Activated CD4-positive, CD25-positive, alpha-beta regulatory T cell (primary cell): ENCODE measurements at places on chromosomes 3 and 15.

DNA sequence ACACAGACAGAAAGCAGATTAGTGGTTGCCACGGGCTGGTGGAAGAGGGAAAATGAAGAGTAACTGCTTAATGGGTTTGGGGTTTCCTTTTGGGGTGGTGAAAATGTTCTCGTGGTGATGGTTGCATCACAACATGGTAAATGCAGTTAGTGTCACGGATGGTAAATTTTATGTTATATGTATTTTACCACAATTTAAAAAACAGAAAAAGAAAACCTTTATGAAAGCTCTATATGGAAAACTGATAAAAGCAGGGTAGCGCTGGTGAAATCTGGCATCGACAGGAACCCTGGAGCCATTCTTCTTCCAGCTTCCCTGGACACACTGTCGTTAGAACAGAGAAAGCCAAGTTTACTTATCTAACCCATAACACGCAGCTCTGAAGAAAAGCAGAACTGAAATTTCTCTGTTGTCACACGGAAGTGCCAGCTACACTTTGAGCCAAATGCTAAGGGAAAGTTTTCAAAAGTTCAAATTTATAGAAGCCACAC is 287.7 kb upstream of the NR2F2 start:
- no peak for DNase-seq

DNA sequence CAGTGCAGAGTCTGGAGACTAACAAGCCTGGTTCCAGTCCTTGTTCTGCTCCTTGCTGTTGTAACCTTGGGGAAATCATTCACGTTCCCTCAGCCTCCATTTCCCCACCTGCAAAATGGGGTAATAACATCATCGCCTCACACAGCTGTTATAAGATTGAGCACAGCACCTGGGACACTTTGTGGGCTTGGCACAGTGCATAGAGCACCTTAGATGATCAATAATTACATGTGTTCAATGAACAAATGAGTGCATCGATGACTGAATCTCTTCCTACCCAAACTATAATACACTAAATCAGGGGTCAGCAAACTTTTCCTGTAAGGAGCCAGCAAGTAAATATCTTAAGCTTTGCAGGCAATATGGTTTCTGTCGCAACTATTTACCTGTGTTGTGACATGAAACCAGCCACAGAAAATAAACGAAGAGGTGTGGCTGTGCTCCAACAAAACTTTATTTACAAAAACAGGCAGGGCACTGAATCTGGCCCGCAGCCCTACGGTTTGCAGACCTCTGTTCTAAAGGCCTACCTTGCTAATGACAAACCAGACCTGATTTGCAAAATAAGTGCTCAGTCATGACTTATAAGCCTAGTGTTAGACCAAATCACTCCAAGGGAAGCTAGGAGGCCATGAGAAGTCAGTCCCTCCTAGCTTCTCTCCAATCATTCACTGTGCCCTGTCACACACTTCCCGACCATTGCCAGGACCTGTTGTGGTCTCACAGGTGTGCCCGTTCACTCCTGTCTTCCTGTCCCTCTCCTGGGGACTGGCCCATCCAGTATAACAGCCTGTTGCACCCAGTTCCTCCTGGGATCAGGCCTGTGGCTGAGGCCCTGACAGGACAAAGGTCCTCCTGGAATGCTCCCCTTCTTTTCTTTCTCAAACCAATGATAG is 149.4 kb upstream of the WNT5A start:
- no peak for DNase-seq

DNA sequence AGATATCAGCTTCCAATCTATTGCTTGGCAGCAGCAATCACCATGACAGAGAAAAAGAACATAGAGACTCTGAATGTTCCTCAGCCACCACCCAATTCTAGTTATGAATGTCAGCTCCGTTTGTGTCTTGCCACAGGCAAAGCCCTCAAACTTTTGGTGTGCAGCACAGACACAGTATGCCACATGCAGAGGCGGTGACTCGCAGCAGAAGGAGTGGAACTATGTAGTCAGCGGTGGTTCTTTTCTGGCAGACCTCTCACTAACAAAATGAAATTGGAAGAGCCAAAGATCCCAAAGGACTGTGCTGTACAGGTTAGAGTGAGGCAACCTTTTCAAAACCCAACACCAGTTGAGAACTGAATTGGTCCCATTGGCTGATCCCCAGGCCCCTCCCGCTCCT is 220.9 kb downstream of the SLC9A9 start:
- DNase-seq, result no peak

DNA sequence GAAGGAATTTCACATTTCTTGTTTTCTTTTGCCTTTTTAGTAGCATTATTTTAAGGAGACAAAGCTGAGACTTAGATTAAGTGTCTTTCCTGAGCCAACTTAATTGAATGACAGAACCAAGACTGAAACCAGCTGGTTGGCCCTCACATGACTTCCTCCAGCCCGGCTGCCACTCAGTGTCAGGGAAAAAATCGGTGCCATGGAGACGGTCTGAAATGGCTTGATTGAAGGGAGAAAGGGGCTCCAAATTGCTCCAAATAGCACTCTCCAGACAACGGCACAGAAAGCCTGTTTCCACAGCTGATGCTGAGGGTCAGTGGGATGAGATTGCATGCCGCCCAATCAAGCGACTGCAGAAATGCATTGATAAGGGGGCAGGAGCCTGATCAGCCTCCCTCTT is 475.2 kb upstream of the IL12A start:
- no peak for DNase-seq

DNA sequence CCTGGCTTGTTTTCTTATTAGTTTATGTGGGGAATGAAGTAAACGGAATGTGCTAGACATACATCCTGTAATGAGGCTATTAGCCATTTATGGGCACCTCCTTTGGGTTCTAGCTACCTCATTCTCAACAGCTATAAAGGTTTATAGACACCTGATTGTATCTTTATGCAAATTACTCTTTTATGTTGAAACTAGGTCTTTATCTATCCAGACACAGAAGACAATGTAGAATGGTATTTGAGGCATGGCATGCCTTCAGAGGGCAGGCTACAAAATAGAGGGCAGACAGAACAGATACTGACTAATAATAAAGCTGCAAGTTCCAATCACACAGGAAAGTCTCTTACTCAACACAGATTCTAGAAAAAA is 27.1 kb downstream of the TBC1D2B start:
- DNase-seq, result no peak

GRCh38 chr3:138873471-138874278 is 38.9 kb upstream of the PIK3CB start:
- DNase-seq, result no peak

GRCh38 chr15:91278951-91279350 is 178.9 kb downstream of the SV2B start:
- no peak for DNase-seq

- DNase-seq, result no peak
Measured at GRCh38 chr3:17092583-17092933, 207.8 kb downstream of the PLCL2 start.

- peak; percentile 8 for DNase-seq
Measured at GRCh38 chr3:179068779-179069530, 2.7 kb downstream of the ZMAT3 start.

DNA sequence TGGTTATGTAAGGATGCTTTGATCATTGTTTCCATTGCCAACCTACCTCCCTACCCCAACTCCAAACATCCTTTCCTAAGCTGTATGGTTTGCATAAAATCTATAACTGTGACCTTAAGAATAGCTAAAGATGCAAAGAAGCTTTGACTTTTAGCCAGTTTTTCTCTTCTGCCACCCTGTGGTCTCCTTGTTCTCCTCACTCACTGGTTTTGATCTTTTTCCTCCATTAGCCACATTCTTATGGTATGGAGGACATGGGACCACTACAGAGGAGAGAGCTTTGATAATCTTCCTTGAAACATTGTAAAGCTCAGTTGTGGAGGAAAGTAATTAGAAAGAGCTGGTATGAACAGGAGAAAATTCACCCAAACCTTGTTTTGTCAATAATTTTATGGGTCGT is 115.9 kb downstream of the NEK11 start:
- no peak for DNase-seq

DNA sequence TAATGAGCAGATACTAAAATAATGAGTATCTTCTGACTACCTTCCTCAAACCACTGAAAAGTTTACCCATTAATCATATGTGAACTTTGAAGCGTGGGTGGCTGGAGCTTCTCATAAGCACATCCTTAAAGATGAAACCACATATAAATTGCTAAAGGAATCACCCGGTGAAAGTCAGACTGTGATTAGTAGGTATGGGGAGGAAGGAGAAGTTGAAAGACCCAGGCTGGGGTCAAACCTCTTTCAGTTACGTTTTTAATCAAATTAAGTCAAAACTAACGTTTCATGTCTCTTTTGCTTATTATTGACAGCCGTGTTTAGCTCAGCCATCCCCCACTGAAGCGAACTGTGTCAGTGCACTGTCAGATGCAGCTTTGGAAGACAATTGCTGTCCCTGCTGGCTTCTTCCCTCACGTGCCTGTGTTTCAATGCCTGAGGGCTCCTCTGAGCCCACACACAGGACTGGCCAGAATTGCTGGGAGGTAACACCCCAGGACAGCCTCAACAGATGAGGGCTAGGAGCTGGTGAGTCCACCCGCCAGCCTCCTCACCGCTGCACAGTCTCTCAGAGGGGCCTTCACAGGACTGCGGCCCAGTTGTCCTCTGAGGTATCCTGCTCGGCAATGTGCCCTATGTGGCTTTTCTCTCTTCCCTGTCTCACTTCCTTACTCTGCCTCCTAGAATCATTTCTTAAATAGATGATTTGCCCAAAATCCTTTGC is 29.3 kb upstream of the SH3BP5 start:
- DNase-seq, result no peak

GRCh38 chr3:68706536-68706935 is 225.8 kb downstream of the TAFA4 start:
- no peak for DNase-seq

GRCh38 chr3:21729888-21730459 is 21.0 kb downstream of the ZNF385D start:
- no peak for DNase-seq

GRCh38 chr3:64957408-64958198 is 269.8 kb upstream of the ADAMTS9 start:
- no peak for DNase-seq

DNA sequence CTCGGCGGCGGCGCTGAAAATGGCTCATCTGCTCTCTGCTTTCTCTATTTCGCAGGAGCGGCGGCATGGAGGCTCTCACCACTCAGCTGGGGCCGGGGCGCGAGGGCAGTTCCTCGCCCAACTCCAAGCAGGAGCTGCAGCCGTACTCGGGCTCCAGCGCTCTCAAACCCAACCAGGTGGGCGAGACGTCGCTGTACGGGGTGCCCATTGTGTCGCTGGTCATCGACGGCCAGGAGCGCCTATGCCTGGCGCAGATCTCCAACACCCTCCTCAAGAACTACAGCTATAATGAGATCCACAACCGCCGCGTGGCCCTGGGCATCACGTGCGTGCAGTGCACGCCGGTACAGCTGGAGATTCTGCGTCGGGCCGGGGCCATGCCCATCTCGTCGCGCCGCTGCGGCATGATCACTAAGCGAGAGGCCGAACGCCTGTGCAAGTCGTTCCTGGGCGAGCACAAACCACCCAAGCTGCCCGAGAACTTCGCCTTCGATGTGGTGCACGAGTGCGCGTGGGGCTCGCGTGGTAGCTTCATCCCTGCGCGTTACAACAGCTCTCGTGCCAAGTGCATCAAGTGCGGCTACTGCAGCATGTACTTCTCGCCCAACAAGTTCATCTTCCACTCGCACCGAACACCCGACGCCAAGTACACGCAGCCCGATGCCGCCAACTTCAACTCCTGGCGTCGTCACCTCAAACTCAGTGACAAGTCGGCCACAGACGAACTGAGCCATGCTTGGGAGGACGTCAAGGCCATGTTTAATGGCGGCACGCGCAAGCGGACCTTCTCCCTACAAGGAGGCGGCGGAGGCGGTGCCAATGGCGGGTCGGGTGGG is 790 bp downstream of the SKOR1 start:
- no peak for DNase-seq

DNA sequence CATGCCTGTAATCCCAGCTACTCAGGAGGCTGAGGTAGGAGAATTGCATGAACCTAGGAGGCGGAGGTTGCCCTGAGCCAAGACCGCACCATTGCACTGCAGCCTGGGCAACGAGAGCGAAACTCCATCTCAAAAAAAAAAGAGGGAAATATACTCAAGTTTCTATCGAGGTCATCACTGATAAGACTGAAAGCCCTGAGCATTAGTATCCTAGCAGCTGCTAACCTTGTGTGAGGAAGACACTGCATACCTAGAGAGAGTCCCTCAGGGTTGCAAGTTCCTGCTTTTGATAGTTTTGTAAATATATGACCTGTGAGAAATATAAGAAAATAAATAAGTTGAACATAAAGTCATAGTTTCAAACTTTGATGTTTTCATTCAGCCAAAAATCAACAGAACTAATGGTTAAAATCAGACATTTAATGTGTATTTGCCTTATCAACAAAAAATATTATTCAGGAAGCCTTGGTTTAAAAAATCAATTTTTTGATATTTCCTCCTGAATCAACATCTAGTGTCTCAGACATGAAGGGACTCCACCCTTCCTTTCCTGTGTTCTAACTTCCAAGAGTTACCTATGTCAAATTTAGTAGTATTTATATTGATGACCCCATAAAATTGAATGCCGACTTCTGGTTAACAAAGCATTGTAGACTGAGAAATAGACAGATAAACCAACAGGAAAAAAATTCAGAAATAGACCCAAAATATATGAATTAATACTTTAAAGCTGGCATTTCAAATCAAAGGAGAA is 19.8 kb upstream of the USP3 start:
- no peak for DNase-seq

- no peak for DNase-seq
Measured at GRCh38 chr3:178421069-178421468, 115.2 kb upstream of the KCNMB2 start.

- DNase-seq, result no peak
Measured at GRCh38 chr15:84823282-84823878, 6.2 kb downstream of the ALPK3 start.

- no peak for DNase-seq
Measured at GRCh38 chr3:140186421-140186920, 251.5 kb downstream of the CLSTN2 start.

GRCh38 chr3:56938530-56938929 is 121.9 kb upstream of the SPATA12 start:
- DNase-seq, result no peak

DNA sequence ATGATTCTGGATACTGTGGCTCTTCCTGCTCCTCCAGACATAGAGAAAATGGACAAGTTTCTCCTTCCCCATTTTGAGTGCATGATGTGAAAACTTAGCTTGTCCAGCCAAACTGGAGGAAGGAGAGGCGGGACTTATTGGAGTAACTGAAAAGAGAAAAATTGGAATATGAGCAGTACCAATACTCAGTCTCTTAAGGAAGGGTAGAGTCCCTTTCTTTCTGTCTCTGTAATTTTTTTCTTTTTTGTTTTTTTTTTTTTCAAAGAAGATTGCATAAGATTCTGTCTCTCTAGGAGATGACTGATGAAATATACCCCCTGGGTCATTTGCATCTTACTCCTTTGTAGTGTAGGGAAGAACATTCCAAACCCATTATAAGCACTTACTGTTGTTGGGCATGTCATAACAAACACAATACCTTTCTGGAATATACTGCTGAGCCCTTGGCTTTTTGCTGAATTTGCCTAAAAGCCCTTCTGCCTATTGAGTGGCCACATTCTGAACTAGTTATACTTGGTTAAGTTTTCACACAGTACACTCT is 498.1 kb upstream of the TPRG1 start:
- DNase-seq, result no peak

GRCh38 chr15:52254391-52254790 is 41.2 kb downstream of the MYO5C start:
- DNase-seq, result no peak
